ENCODE measurements at places on chromosomes 7 and 10.

- no peak for DNase-seq
Observed at GRCh38 chr7:30200591-30200990, 65.8 kb downstream of the MTURN start.

GRCh38 chr7:126790763-126791162 lies 462.0 kb downstream of the GRM8 start:
- DNase-seq, result no peak

DNA sequence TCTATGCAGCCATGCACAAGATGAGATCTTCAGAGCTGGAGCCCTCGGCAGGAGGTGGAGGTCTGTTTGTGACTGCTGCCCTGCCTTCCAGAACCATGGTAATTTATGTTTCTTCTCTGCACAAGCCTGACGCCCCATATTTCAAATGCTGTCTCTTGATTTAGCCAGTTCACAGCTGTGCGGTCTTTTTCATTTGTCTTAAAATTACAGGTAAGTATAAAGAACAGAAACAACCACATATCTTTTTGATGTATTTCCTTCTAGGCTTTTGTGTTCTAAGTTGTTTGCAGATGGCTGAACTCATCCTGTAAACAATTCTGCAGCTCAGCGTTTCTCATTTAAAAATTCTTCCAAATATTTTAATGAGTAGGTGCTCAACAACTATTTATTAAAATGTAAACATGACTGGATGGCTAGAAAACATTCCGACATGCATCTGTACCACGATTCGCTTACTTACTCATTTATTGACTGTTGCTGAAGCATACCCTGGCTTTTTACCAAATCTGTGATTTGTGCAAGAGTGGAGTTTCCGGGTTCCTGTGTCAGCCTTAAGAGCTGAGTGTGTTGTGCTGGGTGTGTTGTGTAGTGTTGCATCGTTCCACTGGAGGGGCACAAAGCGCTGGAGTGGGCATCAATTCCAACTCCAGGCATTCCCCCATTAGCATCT lies 58.9 kb downstream of the PIP4K2A start:
- DNase-seq, result peak; percentile 66

- no peak for DNase-seq
Observed at GRCh38 chr10:29685506-29685905, 50.7 kb upstream of the SVIL start.

DNA sequence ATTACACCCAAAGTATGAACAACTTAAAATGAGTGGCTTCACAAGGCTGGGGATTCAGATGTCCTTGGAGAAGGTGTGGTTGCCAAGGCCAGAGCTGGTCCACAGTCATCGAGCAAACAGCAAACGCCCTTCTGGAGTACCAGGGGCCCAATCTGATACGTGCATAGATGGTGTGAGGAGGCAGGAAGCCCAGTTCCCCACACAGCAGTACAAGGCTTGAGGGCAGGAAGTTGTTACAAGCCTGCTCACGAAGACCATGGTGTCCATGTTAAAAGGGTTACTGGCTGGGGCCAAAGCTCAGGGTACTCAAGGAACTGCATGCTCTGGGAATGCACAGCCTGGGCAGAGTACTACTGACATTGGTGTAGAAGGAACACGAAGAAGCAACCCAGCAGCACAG lies 4.6 kb upstream of the ANKRD26 start:
- DNase-seq, result peak; percentile 24

- DNase-seq, result no peak
Observed at GRCh38 chr7:87624628-87625027, 3.6 kb upstream of the RUNDC3B start.

Data from CD4-positive, alpha-beta T cell treated with Interleukin-17A for 4 hours (primary cell).